Nucleus accumbens (tissue), 56 donors: ENCODE measurements at places on chromosomes 16 and 17.

- no peak for DNase-seq
Measured at GRCh38 chr17:63419949-63420867, 25.9 kb downstream of the CYB561 start.

- no peak for DNase-seq
Measured at GRCh38 chr17:68302666-68303065, 11.4 kb downstream of the ARSG start.

GRCh38 chr16:87252269-87252970 is 64.8 kb downstream of the C16orf95 start:
- DNase-seq: no peak

DNA sequence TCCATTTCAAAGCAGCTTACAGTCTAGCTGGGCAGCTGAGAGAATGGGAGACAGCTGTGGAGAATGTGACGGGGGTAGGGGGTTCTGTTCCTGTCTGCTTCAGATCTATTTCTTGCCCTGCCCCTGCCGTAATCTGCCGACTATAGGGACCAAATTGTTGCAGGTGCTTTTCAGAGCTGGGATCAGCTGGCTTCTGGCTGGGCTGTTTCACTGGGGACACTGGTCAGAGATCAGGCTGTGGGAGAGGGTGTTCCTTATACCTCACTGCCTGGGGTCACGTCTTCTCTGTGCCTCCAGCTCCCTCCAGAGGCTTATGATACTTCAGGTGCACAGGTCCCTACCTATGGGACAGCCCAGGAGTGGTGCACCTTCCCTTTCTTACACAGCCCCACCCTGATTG is 514.9 kb upstream of the GOT2 start:
- no peak for DNase-seq

DNA sequence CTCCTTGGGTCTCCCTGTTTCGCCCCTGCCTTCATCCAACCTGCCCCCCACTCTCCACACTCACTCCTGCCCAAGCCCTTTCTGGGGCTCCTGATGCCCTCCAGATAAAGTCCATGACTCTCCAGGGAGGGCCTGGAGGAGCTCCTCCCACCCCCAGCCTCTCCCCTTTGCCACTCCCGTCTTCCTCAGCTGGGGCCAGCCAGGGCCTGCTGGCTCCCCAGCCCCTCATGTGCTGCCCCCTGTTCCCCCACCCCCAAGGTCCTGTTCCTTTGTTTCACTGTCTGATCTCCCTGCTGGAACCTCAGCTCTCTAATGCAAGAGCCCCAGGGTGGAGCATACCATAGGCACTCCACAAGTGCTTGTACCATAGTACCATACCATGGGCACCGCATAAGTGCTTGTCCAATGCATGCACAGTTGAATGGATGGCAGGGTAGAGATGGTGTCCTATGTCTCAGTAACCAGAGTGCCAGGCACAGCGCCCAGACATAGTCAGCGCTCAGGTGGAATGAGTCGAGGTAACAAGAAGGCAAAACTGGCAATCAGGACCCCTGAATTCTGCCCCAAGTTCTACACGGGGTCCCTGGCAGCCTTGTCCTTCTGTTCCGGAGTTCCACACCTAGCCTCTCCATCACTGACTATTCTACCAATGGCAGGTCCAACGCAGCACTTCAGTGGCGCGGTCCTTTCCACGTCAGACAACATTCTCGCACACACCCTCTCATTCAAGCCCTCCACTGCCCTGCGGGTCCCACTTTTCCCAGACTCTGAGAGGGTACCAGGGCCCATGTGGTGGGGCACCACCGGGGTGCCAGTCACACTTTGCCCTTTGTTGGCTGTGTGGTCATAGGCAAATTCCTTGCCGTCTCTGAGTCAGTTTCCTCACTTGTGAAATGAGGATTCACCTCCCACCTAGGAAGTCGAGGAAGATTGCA is 1.4 kb downstream of the PLCD3 start:
- no peak for DNase-seq

GRCh38 chr16:73433731-73434307 is 385.9 kb upstream of the ZFHX3 start:
- no peak for DNase-seq

GRCh38 chr17:73118951-73119391 is 26.5 kb upstream of the SLC39A11 start:
- no peak for DNase-seq

DNA sequence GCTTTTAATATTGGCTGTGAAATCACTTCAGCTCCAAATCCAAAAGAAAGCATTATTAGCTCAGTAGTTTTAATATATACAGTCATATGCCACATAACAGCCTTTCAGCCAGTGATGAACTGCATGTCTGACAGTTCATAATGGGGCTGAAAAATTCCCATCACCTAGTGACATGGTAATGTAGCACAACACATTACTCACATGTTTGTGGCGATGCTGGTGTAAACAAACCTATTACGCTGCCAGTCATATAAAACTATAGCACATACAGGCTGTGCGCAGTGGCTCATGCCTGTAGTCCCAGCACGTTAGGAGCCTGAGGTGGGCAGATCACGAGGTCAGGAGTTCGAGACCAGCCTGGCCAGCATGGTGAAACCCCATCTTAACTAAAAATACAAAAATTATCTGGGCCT is 92.2 kb downstream of the TUBD1 start:
- DNase-seq: no peak

DNA sequence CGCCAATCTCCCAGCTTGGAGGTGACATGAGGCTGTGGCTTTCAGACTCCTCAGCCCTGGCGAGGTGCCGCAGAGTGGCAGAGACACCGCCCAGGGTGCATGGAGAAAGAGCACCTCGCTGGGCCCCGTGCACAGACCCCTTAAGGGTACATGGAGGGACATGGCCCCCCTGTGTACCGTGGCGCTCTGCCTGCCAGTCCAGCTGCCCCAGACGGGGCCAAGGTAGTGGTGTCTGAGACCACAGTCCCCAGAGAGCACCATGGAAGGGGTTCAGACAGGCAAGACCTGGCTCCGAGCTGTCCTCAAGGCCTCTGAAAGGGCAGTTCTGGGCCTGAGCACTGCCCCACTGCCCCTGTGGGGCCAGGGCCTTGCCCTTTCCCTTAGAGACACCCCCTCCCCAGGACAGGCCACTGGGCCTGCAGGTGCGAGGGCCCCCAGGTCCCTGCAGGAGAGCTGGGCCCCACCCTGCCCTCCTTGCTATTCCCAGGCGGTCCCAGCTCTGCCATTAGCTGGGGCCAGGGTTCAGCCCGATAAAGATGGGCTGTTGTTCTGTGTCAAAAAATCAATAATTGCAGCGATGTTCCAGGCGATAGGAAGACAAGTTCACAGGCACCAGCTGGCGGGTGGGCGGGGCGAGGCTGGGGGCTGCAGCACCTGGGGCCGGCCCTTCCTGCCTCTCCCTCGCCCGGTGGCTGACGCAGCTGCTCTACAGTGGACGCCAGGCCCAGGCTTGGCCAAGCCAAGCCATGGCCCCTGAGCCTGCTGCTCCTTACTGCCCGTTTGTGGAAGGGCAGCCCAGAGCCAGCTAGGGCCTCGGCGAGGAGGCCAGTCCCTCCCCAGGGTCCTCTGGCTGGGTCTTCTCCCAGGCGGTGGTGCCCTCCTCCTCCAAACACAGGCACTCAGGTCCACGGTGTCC is 51.7 kb downstream of the ZFPM1 start:
- DNase-seq: no peak

GRCh38 chr17:39114723-39115122 is 36.7 kb downstream of the PLXDC1 start:
- DNase-seq: no peak

DNA sequence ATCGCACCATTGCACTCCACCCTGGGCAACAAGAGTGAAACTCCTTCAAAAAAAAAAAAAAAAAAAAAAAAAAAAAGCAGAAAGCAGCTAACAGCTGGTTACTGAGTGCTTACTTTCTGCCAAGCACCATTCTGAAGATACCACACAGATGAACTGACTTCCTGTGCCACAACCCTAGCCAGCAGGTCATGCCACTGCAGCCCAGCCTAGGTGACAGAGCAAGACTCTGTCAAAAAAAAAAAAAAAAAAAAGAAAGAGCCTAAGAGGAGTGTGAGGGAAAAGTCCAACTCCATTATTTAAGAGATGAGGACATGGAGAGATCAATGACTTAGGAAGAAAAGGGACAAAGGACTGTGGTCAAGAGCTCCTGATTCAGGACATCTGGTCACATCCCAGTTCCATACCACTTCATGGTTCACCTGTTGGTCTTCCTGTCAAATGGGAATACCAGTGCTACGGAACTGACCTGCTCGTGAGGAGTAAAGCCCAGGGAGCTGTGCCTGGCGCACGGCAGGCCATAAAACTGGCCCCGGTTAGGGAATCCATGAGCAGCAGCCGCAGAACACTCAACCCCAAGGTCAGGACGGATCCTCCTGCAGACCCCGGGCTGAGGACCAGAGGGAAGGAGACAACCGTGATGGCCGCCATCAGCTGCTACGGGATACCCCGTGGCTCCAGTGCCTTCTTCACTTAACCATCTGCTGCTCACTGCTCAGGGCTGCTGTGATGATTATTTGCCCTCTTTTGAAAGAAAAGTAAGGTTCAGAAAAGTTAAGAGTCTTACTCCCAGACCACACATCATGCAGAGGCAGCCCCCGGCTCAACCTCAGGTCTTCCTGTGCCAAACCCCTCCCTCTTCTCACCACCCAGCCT is 950 bp downstream of the KLHDC4 start:
- DNase-seq: no peak

- no peak for DNase-seq
Measured at GRCh38 chr16:1371054-1371978, 19.6 kb downstream of the GNPTG start.

DNA sequence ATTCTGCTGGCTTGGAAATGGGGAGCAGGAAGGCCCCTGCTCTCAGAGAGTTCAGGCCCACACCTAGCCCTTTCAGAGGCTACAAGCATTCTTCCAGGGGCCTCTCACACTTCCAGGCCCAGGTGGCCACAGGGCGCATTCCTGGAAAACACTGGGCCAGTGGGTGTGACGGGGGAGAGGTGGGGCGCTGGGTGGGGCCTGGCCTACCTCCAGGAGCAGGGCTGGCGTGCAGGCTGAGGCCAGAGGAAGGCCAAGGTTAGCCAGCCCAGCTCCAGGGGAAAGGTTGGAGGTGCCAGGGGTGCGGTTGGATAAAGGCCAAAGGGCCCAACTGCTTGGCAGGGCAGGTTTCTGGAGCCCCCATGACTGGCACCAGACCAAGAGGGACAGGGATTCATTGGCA is 198.2 kb downstream of the MAF start:
- no peak for DNase-seq

GRCh38 chr17:73787076-73788059 is 143.1 kb upstream of the SDK2 start:
- no peak for DNase-seq

DNA sequence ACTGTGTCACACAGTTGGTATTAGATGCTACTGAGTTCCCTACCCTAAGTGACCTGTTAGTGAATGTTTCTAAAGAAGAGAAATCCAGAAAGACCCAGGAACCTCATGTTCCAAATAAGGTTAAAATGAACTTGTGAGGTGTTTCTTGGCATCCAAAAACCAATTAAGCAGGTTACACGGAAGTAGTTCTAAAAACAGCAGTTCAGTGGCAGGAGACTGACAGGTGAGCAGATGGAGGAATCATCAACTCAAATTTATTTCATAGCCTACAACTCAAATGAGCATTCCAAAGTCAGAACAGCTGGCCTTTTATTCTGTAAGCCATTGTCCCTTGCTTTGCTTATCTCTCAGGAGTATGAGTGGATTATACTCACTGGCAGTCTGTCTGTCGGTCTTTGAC is 188.3 kb downstream of the IRX3 start:
- DNase-seq: no peak

- DNase-seq: no peak
Measured at GRCh38 chr16:57113042-57113453, 20.7 kb downstream of the CPNE2 start.

- no peak for DNase-seq
Measured at GRCh38 chr17:5971969-5972368, 98.2 kb upstream of the WSCD1 start.

- no peak for DNase-seq
Measured at GRCh38 chr17:61232871-61233270, 166.8 kb upstream of the TBX2 start.
